Right renal pelvis (tissue), 4 donors: ENCODE measurements at places on chromosomes 3 and 15. TPM values are rescaled to one million over a fixed set of nuclear protein-coding genes. Genes with fewer than 3 reads are reported as not detected.

Gene TICRR
- polyA plus RNA-seq = 9.4 TPM

Gene CHRD
- 12.2 TPM for polyA plus RNA-seq

Gene SEMA7A
- polyA plus RNA-seq = 7.9 TPM

Gene C3orf22
- polyA plus RNA-seq = not detected

Gene KNL1
- polyA plus RNA-seq = 22.7 TPM

Gene GOLGA6L4
- 21.1 TPM for polyA plus RNA-seq

Gene POLQ
- 5.3 TPM for polyA plus RNA-seq

Gene LEKR1
- 2.0 TPM for polyA plus RNA-seq

Gene CPN2
- 0.94 TPM for polyA plus RNA-seq

- no peak for DNase-seq
Observed at GRCh38 chr15:99202176-99202552, 47.2 kb downstream of the TTC23 start.

DNA sequence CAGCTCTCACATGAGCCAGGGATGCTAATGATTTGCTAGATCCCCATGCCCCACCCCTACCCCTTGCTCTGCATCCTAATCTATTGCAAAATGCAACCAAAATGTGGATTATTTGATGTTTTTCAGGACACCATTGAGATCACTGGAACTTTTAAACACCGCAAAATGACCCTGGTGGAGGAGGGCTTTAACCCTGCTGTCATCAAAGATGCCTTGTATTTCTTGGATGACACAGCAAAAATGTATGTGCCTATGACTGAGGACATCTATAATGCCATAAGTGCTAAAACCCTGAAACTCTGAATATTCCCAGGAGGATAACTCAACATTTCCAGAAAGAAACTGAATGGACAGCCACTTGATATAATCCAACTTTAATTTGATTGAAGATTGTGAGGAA, 29.7 kb downstream of the HDC start:
- DNase-seq = no peak

DNA sequence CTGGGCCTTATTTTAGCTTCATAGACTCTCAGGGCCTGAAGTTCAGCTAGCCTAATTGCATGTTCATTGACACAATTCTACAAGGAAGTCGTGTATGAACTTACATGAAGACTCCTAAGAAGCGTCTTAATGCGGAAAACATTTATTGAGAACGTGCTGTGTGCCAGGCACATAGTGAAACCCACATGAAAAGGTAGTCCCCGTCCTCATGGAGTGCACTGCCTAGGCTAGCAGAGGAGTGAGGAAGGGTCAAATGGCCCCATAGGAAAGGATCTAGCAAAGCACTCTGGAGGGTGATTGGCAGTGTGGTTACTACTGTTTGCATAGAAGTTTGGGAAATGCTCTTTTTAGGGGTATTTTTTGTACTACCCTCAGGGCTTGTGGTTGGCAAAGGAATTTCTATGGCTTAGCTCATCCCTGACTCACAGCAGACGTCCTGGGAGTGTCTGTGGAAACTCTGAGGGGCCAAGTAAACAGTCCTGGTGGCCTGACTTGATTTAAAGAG, 854 bp upstream of the NPTN start:
- DNase-seq = no peak

DNA sequence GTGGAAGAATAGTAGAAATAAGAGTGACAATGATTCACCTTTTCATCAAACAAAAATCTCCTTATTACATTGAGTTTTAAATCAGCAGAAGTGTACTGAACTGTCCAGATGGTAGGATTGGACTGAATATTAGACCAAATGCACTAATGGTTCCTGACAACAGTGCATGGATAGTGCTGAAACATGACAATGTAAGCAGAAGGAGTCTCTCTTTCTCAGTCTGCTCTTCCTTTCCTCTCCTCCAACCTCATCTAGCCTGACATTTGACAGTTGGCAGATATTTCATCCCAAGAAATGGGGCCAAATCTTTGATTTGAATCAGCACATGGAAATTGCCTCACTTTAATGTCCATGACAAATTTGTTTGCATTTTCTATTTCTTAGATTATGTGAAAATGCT, 225.1 kb upstream of the PLSCR5 start:
- no peak for DNase-seq

DNA sequence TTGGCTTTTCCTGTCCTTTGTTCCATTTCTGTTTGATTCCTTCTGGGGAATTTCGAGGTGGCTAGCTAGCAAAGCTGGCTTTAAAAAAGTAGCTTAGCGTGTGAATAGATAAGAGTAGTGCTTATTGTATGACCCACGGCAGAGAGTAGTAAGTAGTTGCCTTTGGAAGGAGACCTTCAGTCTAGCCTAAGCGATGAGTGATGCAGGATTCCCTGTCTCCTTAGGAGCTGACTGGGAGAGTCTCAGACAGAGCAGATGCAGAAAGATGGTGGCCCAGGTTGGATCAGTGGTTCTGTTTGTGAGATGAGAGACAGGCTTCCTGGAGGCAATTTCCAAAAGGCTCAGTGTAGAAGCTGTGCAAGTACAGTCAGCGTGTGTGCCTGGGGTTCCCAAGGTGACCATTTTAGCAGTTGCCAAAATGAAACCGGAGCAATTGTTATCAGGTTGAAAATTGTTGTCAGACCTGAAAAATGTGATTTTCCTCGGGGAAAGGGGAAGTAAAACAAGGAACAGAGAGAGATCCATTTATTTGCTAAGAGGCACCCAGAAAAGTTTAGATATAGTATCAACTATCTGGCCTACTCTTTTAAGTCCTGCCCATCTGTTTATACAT, 681 bp upstream of the IL5RA start:
- DNase-seq = no peak

GRCh38 chr3:67357610-67358458, 296.6 kb downstream of the SUCLG2 start:
- no peak for DNase-seq

- no peak for DNase-seq
Observed at GRCh38 chr3:177057768-177058167, 139.5 kb downstream of the TBL1XR1 start.

GRCh38 chr3:178558637-178559036, 22.4 kb downstream of the KCNMB2 start:
- no peak for DNase-seq

DNA sequence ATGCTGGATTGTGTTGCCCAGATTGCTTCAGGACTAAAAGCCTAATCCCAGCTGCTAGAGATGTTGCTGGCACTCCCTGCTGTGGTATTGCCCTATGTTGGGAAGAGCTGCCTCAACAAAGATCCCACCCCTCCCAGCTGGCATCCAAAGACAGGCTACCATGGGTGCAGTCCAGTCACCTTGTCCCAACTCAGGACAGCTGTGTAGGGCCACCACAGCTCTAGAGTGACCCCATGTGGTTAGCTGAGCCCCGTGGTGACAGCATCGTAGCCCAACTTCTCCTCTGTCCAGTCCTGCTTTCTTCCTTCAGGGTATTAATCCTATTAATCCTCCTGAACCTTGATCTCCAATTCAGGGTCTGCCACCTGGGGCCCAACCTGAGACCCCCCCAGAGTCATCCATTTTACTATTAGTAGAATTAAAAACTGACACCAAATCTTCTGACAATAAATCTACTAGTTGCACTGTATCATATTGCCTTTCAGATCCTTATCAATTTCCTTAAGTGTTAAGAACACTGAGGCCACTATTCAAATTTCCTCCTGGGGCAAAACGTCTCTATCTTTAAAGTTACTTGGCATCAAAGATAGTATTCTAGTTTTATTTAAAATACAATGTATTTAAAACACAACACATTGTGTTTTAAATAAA, 83.5 kb downstream of the AQP9 start:
- DNase-seq = no peak

DNA sequence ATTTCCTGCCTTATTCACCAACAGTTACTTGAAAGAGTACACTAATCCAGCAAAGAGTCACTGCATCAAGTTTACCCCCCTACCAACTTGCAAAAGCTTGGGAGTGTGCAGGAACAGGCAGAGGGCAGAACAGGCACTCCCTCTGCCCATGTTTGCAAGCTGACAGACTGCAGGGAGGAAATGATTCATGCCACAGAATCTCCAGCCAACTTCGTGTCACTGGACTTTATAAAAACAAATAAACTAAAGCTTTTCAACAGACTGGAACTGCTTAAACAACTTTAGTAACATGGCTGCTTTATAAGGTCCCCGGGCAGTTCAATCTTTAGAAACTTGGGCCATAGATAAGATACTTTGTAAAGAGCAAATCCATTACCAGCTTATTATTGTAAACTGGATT, 129.5 kb downstream of the THRB start:
- peak; percentile 48 for DNase-seq

DNA sequence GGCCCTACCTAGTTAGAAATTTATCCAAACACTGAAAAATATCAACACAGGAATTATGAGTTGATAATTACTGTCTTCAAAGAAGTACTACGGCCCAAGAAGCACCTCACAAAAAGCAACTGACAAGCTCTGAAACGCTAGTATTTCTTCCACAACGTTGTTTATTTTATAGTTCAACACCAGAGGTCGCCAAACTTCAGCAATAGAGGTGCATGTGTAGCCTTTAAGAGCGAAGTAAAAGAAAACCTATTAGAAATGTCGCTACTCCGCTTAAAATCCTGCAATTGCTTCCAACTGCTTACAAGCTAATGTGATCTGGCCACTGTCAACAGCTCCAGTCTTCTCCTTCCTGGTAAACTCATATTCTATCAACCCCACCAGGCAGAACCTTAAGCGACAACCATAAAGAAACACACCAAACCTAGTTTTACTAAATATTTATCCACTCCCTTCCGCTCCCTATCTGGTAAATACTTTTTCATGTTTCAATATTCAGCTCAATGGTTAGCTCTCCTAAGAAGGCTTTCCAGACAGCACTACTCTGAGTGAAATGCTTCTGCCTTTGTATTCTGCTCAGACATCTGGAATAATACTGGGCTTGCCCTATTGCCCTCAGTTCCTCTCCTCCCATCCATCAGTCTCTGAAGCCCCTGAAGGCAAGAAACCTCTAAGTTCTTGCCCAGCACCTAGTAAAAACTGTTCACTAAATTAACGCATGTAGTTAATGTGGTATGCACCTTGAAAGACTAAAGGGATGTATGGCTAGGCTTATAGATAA, 110.2 kb downstream of the NR1I2 start:
- peak; percentile 63 for DNase-seq

DNA sequence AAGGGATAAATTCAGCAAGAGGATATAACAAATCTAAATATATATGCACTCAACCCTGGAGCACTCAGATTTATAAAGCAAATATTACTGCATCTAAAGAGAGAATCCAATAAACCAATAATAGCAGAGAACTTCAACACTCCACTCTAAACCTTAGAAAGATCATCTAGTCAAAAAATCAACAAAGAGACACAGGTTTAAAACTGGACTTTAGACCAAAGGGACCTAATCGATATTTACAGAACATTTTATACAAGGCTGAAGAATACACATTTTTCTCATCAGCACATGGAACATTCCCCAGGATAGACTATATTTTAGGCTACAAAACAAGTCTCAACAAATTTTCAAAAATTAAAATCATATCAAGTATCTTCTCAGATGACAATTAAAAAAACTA, 379.0 kb downstream of the GBE1 start:
- DNase-seq = no peak

- no peak for DNase-seq
Observed at GRCh38 chr3:61158216-61158615, 93.0 kb downstream of the FHIT start.

DNA sequence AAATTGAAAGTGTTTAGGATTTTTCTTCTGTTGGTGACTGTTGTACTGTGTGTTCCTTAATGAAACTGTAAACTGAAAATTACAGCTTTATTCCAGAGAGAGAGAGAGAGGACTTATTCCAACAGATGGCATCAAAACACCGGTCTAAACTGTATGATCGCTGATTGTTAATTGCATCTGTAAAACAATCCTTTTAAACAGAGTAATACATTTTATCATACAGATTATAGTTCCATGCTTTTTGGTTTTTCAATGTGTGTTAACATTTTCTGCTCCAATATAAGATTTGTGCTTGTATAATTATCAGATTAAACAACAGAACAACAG, 289.7 kb upstream of the DNAJC19 start:
- DNase-seq = no peak

DNA sequence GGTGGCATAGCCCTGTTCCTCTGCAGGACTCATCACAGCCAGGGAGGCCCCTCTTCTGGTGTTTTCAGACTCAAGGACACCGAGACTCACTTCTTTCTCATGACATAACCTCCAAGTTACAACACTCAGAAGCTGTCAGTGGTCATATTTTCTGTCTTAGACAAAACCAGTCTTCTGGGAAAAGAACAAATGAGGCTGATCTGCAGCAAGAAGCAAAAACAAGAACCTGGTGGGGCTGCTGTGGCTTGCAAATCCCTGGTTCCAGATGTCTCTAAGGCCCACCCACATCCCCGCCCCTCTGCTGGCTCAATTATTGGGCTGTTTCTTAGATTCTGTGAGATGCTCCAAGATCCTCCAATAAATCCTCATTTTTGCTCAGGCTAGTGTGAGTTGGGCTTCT, 16.6 kb upstream of the LOXL1 start:
- DNase-seq = no peak

- DNase-seq = no peak
Observed at GRCh38 chr3:108208831-108209230, 13.4 kb downstream of the IFT57 start.

DNA sequence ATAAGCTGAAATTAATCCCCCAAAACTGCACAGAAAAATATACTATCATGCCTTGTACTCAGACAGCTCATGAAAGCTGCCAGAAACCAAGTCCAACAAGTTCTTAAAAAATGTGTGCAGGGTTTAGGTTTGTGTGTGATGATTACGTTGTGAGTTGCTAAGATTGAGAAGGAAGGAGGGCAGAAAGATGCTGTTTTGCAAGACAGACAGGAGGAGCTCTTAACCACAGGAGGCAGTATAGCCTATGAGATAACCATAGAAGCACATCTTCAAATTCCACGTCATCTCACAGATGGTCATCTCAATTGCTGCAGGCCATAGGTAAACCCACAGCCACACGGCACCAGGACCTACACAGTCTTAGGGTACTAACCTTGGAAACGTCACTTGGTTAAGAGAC, 191.9 kb downstream of the STT3B start:
- no peak for DNase-seq

DNA sequence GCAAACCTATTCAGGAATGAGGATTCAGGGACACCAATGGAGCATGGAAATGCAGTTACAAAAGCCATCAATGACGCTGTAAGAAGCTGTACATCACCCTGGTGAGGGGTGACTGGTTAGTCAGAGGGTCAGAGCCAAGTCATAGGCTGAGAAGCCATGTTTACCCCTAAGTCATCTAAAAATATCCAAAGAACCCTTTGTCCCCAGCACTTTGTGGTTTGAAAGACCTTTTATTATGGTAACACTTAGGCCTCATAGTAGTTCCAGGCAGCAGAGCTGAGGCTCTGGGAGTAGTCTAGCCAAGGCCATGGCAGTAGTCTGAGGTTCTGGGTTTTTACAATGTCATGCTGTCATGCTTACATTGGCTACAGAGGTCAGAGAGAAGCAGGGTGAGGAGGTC, 131.2 kb downstream of the CTNNB1 start:
- no peak for DNase-seq

- no peak for DNase-seq
Observed at GRCh38 chr15:82692171-82692570, 17.5 kb downstream of the AP3B2 start.

GRCh38 chr3:63933459-63933858, 21.3 kb upstream of the SCAANT1 start:
- no peak for DNase-seq

- no peak for DNase-seq
Observed at GRCh38 chr3:106082616-106083015, 213.8 kb upstream of the CBLB start.
